Activated naive CD8-positive, alpha-beta T cell treated with anti-CD3 and anti-CD28 coated beads, Interleukin-2, amount 10 ng/mL, durations not matched to agents 7 days and 5 days (primary cell): ENCODE measurements at places on chromosomes 4 and X. TPM values are rescaled to one million over a fixed set of nuclear protein-coding genes. Genes with fewer than 3 reads are reported as not detected.

DNA sequence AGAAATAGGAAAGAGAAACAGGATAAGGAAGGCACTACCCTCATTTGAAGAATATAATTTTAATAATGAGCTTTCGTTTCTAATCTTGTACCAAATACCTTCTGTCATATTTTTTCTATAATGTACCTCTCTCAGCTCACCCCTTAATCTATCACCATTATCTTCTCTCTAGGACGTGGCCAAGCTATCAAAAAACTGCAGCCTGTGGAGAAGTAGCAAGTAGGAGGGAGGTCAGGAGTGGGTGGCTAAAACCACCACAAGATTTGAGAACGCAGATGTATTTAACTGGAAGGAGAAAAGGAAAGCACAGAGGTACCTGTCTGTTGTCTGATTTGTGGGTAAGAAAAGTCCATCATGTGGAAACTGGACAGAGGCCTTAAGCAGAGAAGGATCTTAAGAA is 576.7 kb upstream of the DIPK2B start:
- H3K36me3 ChIP-seq, result peaks cover 21% of the 10 kb centered on the region
- DNase-seq, result no peak
- no peak overlapping the region for H3K4me3 ChIP-seq
- H3K27me3 ChIP-seq, result no peaks in the 10 kb centered on the region
- peaks cover 27% of the 10 kb centered on the region for H3K4me1 ChIP-seq

DNA sequence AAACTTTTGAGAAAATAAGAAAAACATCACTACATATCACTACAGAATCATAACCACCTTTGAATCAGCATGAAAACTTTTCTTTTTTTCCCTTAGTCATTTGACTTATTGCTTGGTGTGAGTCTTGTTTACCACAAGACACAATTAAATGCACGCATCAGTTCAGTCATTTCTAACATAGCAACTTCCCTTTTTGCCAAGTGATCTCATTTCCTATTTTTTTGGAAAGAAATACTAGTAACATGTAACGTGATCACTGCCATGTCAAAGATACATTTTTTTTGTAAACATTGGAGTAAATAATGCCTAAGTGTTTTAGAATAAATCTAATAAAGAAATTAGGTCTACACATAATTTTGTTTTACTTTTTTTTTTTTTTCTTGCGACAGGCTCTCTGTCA is 5.1 kb upstream of the CXCL8 start:
- peaks cover 4% of the 10 kb centered on the region for H3K27me3 ChIP-seq
- no peak overlapping the region for H3K4me3 ChIP-seq
- no peak for DNase-seq
- H3K36me3 ChIP-seq, result no peaks in the 10 kb centered on the region
- no peaks in the 10 kb centered on the region for H3K4me1 ChIP-seq

USP9X gene
- total RNA-seq, result 65.7 TPM

GRCh38 chr4:54767376-54767775 is 109.6 kb downstream of the KIT start:
- no peak overlapping the region for H3K4me3 ChIP-seq
- no peaks in the 10 kb centered on the region for H3K36me3 ChIP-seq
- H3K27me3 ChIP-seq, result peaks cover 10% of the 10 kb centered on the region
- H3K4me1 ChIP-seq, result no peaks in the 10 kb centered on the region
- H3K27ac ChIP-seq, result no peak overlapping the region

SCML2 gene
- total RNA-seq, result 2.0 TPM

DNA sequence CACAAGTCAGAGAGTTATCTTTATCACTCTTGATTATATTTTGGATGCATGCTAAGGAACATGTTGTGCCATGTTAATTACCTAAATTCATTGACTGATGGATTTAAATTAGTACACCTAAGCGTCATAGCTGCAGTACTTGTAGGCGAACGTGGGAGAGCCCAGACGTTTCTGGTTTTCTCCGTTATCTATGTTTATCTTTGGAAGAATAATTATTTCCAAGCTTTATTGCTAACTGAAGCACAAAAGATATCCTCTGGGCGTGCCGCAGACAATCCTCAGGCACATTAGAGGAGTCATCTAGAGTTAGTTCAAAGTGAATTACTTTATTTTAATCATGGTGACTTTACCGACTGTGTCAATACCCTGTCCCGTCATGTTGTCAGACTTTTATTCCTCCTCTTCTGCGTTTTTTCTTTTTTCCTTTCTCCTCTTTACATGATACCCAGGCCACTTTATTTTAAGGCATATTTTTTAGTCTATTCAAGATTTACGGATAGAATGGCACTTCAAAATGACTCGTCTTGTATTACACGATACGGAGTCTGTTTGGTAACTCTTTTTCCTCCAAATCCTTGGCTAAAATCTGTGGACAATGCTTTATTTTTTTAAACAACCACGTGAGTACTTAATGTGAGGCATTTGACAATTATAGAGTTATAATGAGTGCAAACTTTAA is 632.0 kb upstream of the TENM3 start:
- H3K4me3 ChIP-seq, result no peak overlapping the region
- no peaks in the 10 kb centered on the region for H3K27me3 ChIP-seq
- DNase-seq, result no peak
- no peaks in the 10 kb centered on the region for H3K36me3 ChIP-seq

DNA sequence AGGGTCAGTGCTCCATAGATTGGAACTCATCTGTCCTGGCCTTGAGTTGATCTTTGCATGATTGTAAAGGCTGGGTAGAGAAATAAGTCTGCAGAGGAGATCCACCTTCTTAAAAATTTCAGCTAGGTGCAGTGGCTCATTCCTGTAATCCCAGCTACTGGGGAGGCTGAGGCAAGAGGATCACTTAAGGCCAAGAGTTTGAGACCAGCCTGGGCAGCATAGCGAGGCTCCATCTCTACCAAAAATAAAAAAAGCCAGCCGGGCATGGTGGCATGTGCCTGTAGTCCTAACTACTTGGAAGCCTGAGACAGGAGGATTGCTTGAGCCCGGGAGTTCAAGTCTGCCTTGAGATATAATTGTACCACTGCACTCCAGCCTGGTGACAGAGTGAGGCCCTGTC is 476 bp upstream of the CXCR3 start:
- H3K27me3 ChIP-seq, result no peaks in the 10 kb centered on the region
- H3K4me3 ChIP-seq, result peak overlapping the region; percentile 96
- peaks cover 51% of the 10 kb centered on the region for H3K4me1 ChIP-seq
- peaks cover 34% of the 10 kb centered on the region for H3K36me3 ChIP-seq
- DNase-seq, result no peak
- H3K27ac ChIP-seq, result peak overlapping the region; percentile 93

DNA sequence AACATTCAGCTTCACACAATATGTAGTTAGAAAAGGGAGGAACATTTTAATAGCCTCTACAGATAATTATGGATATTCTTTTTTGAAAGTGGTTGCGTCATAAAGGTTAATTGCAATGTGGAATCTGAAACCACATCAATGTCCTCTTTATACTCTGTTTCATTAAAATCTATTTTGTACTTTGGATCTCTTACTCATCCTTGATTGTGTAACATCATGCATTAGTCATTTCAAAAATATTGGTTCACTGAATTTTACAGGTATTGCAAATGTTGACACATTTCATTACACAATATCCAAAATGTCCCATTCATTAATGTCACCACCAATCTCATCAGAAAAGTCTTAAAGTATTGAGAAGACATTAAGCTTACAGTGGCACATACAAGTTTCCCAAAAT is 62.7 kb upstream of the USP9X start:
- no peaks in the 10 kb centered on the region for H3K4me1 ChIP-seq
- no peaks in the 10 kb centered on the region for H3K36me3 ChIP-seq
- no peak overlapping the region for H3K27ac ChIP-seq
- no peak overlapping the region for H3K4me3 ChIP-seq

- H3K36me3 ChIP-seq, result no peaks in the 10 kb centered on the region
- no peak overlapping the region for H3K4me3 ChIP-seq
- no peaks in the 10 kb centered on the region for H3K4me1 ChIP-seq
These were observed 53.4 kb downstream of the LDB2 start for GRCh38 chr4:16844816-16845586.

LINC00632 gene
- total RNA-seq, result not detected

DNA sequence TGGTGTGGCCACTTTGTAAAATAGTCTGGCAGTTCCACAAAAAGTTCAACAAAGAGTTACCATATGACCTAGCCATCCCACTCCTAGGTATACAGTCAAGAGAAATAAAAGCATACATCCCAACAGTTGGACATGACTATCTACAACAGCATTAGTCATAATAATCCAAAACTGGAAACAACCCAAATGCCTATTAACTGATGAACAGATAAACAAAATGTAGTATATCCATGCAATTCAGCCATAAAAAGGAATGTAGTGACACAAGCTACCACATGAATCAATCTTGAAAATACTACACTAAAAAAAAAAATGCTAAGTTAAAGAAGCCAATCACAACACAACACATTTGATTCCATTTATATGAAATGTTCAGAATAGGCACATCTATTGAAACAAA is 16.1 kb downstream of the MED14 start:
- peaks cover 48% of the 10 kb centered on the region for H3K36me3 ChIP-seq
- peaks cover 14% of the 10 kb centered on the region for H3K4me1 ChIP-seq
- DNase-seq, result no peak
- no peak overlapping the region for H3K27ac ChIP-seq
- no peaks in the 10 kb centered on the region for H3K27me3 ChIP-seq
